Skin of body (tissue), 3 donors: ENCODE measurements at places on chromosomes 3 and 15. TPM values are rescaled to one million over a fixed set of nuclear protein-coding genes. Genes with fewer than 3 reads are reported as not detected.

Gene PLSCR2
- total RNA-seq = not detected

Gene PIF1
- total RNA-seq = 1.9 TPM

Gene GYG1
- total RNA-seq = 20.0 TPM

Gene ACOX2
- total RNA-seq = 15.8 TPM

Gene APOD
- total RNA-seq = 24.9 TPM

Gene ERC2
- total RNA-seq = 2.5 TPM

Gene C2CD4B
- 7.9 TPM for total RNA-seq

Gene GPR62
- total RNA-seq = 0.20 TPM

Gene KCNMB2
- 3.4 TPM for total RNA-seq

Gene CLSTN2
- 2.9 TPM for total RNA-seq

Gene CHST13
- 0.20 TPM for total RNA-seq

Gene MTFMT
- 8.4 TPM for total RNA-seq

Gene SLCO3A1
- 10.6 TPM for total RNA-seq

Gene GOLGA6L4
- 2.9 TPM for total RNA-seq

Gene GPR171
- 0.39 TPM for total RNA-seq

Gene HDDC3
- 7.9 TPM for total RNA-seq

Gene RTP1
- not detected for total RNA-seq

Gene GATA2
- 3.3 TPM for total RNA-seq

Gene KLHL40
- 13.4 TPM for total RNA-seq

Gene LMOD3
- total RNA-seq = 8.9 TPM

Gene LYZL4
- total RNA-seq = not detected

Gene ABHD6
- total RNA-seq = 11.7 TPM

Gene ACKR2
- total RNA-seq = 1.6 TPM

Gene AGTR1
- total RNA-seq = 39.6 TPM

Gene IL1RAP
- 12.9 TPM for total RNA-seq

Gene FAM107A
- 0.59 TPM for total RNA-seq
